ENCODE measurements at places on chromosomes 12 and 14. TPM values are rescaled to one million over a fixed set of nuclear protein-coding genes. Genes with fewer than 3 reads are reported as not detected.

DNA sequence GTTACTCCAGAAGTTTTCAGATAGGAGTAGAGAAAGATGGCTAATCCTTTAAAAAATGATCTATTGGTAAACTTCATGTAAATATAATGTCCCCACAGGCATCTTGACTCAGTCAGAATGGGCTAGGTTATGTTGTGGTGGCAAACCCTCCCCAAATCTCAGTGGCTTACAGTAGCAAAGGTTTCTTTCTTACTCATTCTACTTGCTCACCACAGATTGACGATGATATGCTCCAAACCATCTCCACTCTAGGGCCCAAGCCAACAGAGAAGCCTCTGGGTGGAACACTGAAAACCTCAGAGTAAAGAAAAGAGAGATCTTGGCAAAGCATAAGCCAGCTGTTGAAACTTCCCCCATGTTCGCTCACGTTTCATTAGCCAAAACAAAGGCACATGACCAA lies 146.4 kb downstream of the EMP1 start:
- H3K4me3 ChIP-seq = no peak overlapping the region
- no peak overlapping the region for H3K27ac ChIP-seq
- no peaks in the 10 kb centered on the region for H3K4me1 ChIP-seq
- H3K36me3 ChIP-seq = no peaks in the 10 kb centered on the region
- DNase-seq = no peak
- H3K27me3 ChIP-seq = peaks cover 26% of the 10 kb centered on the region

- H3K27ac ChIP-seq = no peak overlapping the region
- H3K4me3 ChIP-seq = no peak overlapping the region
- H3K36me3 ChIP-seq = no peaks in the 10 kb centered on the region
- no peaks in the 10 kb centered on the region for H3K27me3 ChIP-seq
Measured at GRCh38 chr12:65585648-65586602, 238.4 kb upstream of the HMGA2 start.

DNA sequence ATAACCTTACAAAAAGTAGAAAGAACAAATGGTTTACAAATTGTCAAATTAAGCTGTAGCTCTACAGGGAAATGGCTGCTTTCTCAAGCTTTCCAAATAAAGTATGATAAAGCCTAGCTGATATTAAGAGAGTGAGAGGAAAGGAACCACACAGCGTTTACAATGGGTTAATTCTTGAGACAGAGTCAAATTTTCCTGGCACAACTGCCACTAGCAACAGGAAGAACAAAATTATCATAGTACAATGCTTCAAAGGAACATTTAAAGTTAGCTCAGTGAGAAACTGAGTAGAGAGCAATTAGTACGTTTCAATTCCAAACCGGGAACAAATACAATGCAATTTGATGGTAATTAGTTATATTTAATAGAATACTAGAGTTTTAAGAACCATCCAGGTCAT lies 116.0 kb downstream of the PPP1R12A start:
- no peaks in the 10 kb centered on the region for H3K27me3 ChIP-seq
- H3K4me3 ChIP-seq = no peak overlapping the region
- H3K36me3 ChIP-seq = peaks cover 6% of the 10 kb centered on the region
- peaks cover 11% of the 10 kb centered on the region for H3K4me1 ChIP-seq
- H3K27ac ChIP-seq = peak overlapping the region; percentile 66
- DNase-seq = no peak

Gene TMEM30B
- total RNA-seq = 3.5 TPM

DNA sequence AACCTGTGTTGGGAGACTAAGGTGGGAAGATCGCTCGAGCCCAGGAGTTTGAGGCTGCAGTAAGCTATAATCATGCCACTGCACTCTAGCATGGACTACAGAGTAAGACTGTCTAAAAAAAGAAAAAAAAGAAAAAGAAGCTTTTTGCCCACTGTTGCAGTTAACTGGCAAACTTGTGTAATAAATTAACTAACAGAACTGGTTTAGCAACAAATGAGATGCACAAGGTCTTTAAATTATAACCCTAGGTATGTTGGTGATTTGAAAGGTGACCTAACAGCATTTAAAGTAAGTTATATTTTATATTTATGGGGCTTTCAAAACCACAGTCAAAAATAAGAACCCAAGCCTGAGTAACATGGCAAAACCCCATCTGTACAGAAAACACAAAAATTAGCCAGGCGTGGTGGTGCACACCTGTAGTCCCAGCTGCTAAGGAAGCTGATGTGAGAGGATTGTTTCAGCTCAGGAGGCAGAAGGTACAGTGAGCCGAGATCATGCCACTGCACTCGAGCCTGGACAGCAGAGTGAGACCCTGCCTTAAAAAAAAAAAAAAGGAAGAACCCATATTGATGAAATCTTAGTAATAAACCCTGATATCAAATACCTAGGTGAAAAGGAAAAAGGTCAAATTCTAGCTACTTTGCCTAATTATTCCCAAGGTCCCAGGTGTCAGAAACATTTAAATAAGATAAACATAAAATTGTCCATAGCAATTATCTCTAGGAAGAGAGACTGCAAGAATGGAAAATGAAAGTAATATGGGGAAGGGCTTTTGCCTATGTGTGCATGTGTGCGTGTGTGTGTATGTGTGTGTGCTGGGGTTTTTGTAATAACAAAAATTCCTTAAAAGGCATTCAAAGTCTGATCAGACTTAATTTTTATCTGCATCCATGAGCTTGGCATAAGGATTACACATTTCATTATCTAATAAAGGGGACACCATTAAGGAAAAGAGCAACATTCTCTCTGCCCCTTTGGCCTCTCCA lies 15.4 kb downstream of the SYNE2 start:
- peaks cover 39% of the 10 kb centered on the region for H3K4me1 ChIP-seq
- DNase-seq = no peak
- H3K4me3 ChIP-seq = peak overlapping the region; percentile 87
- peaks cover 5% of the 10 kb centered on the region for H3K36me3 ChIP-seq
- H3K27me3 ChIP-seq = no peaks in the 10 kb centered on the region

DNA sequence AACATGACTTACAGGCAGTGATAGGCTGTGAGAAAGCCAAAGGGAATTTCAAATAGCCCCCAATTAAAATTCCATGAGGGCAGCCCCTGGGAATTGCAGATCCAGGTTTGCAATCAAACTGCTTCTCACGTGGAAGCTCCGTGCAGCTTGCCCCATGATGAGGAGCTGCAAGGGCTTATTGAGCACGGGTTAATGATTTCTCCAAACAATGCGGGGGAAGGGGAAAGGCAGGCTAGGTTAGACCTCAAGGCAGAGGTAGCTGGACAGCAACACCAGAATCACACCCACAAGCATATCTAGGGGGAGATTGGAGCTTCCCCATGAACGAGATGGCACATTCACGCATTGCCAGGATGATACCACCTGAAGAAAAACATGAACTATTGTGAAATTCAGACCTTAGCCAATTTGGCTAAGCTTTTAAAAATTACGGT lies 5.0 kb upstream of the DUSP6 start:
- peaks cover 11% of the 10 kb centered on the region for H3K4me1 ChIP-seq
- H3K4me3 ChIP-seq = no peak overlapping the region
- peaks cover 4% of the 10 kb centered on the region for H3K27me3 ChIP-seq
- H3K36me3 ChIP-seq = no peaks in the 10 kb centered on the region
- no peak for DNase-seq

Gene SLC25A21
- not detected for total RNA-seq

Gene BCAT1
- 1.6 TPM for total RNA-seq

GRCh38 chr12:66596199-66596598 lies 82.7 kb downstream of the GRIP1 start:
- no peaks in the 10 kb centered on the region for H3K4me1 ChIP-seq
- no peak for DNase-seq
- no peak overlapping the region for H3K27ac ChIP-seq

Gene AEBP2
- total RNA-seq = 50.0 TPM

GRCh38 chr12:121217063-121217462 lies 7.1 kb downstream of the P2RX4 start:
- H3K4me3 ChIP-seq = peak overlapping the region; percentile 45
- H3K27me3 ChIP-seq = no peaks in the 10 kb centered on the region
- peaks cover 27% of the 10 kb centered on the region for H3K4me1 ChIP-seq

DNA sequence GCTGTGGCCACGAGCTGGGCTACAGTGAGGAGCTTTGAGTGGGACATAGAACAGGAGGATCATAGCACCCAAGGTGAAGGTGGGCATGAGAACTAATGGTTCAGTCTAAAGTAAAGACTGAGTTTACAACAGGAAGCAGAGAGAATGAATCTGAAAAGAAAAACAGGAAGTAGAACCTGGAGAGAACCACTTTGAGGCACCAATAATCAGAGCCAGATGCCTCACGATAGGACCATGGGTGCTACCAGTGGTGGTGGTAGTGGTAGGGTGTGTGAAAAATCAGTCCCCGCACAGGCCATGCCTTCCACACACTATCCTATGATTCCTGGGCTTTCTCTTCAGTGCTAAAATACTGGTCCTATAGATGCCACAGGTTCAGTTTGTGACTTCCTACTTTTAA lies 293.6 kb downstream of the AKAP6 start:
- H3K27ac ChIP-seq = no peak overlapping the region
- no peak overlapping the region for H3K4me3 ChIP-seq
- peaks cover 3% of the 10 kb centered on the region for H3K4me1 ChIP-seq
- H3K36me3 ChIP-seq = no peaks in the 10 kb centered on the region
- peaks cover 15% of the 10 kb centered on the region for H3K27me3 ChIP-seq

Gene SLC16A7
- 37.8 TPM for total RNA-seq

GRCh38 chr12:71440763-71441748 lies 1.5 kb downstream of the LGR5 start:
- H3K27ac ChIP-seq = peak overlapping the region; percentile 84
- H3K4me1 ChIP-seq = peaks cover 10% of the 10 kb centered on the region
- H3K4me3 ChIP-seq = peak overlapping the region; percentile 80
- H3K27me3 ChIP-seq = peaks cover 56% of the 10 kb centered on the region
- H3K36me3 ChIP-seq = no peaks in the 10 kb centered on the region

Gene CLMN
- 0.26 TPM for total RNA-seq

- H3K4me3 ChIP-seq = no peak overlapping the region
- H3K27ac ChIP-seq = no peak overlapping the region
- no peaks in the 10 kb centered on the region for H3K36me3 ChIP-seq
- no peaks in the 10 kb centered on the region for H3K27me3 ChIP-seq
Measured at GRCh38 chr14:22478247-22478646, 110.8 kb downstream of the DAD1 start.

DNA sequence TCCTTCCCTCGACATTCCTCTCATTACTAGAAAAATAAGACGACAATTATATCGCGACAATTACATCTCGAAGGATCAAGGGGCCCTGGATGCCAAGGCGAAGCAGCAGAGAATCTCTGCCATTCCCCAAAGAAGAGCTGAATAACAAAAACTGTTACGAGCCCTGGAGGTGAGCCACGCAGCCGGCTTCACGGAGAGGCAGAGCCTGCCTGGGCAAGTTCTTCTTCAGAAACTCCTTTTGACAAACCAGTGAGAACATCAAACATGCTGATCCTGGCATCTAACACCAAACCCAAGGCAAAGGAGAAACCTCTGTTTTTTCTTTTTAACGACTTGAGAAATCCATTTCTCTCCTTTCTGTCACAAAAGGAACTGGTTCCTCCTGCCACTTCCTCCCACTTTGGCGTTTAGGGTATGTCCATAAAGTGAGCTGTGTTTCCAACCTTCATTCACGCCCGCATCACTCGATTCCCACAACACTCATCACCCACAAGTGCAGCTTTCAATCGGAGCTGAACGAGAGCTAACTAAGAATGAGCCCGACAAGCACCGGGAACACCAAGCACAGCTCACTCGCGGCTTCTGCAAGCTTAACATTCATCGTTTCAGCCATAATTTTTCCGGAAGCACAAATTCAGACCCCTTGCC lies 21.5 kb downstream of the CCDC88C start:
- peak overlapping the region; percentile 99 for H3K27ac ChIP-seq
- H3K4me3 ChIP-seq = peak overlapping the region; percentile 98

DNA sequence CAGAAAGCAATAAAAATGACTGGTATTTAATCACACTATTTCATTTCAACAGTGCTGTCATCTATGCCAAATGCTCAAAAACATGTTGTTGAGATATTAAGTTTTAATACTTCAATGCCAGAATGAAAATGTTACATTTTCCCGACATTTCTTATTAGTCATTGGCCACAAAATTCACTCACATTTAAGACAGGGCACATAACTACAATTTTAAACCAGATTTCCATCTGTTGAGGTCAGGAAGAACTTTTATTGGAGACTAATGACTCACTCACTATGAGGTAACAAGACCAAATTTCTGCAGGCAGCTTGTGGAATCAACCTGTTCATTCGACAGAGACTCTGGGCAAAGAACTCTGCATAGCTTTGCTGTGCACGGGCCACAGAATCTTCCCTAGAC lies 36.8 kb downstream of the PPTC7 start:
- DNase-seq = no peak
- peak overlapping the region; percentile 54 for H3K27ac ChIP-seq
- H3K4me1 ChIP-seq = peaks cover 23% of the 10 kb centered on the region
- H3K4me3 ChIP-seq = no peak overlapping the region
- H3K36me3 ChIP-seq = no peaks in the 10 kb centered on the region
- H3K27me3 ChIP-seq = no peaks in the 10 kb centered on the region

Gene SYCP3
- 0.47 TPM for total RNA-seq

- no peak overlapping the region for H3K4me3 ChIP-seq
- DNase-seq = no peak
- no peaks in the 10 kb centered on the region for H3K27me3 ChIP-seq
- no peak overlapping the region for H3K27ac ChIP-seq
- H3K36me3 ChIP-seq = no peaks in the 10 kb centered on the region
Measured at GRCh38 chr14:86539361-86540070, 1009.6 kb downstream of the FLRT2 start.

DNA sequence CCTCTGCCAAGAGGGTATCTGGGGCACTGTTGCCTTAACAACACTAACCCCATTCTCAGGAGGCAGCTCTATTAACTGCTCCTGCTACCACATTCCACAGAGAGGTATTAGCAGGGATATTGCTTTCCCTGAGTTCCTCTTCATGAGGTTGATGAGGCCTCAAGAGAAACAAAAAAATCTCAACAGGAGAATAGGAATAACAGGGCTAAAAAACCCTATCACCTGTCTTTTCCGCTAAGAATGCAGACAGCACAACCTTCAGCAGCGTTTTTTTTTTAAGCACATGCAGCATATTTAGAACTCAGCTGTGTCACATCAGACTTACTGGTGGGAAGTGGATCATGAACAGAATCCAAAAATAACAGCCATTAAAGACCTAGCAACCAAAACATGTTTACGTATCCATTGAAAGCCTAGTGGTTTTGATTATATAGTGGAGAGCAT lies 29.2 kb downstream of the ATF7 start:
- H3K27ac ChIP-seq = no peak overlapping the region
- H3K27me3 ChIP-seq = no peaks in the 10 kb centered on the region
- no peaks in the 10 kb centered on the region for H3K36me3 ChIP-seq

Gene OASL
- total RNA-seq = 30.3 TPM

Gene RNASE7
- not detected for total RNA-seq

Gene FAM186B
- total RNA-seq = 0.37 TPM

DNA sequence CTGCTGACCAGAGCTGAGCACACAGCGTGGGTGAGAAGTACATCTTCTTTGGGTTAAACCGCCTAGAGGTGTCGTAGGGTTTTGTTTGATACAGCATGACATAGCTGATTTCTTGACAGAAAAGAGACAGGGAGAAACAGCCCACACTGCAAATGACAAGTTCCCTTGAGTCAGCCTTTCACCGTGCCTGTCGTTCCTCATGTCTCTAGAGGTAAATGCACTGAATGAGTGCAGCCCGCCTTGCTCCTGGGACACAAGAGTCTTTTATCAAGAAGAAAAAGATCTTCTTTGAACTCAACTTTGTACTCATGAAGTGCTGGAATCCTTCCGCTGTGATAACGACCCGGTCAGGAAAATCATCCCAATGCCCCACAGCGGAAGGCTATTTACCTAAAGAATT lies 77.6 kb downstream of the TMEM132D start:
- H3K36me3 ChIP-seq = no peaks in the 10 kb centered on the region
- no peak for DNase-seq
- H3K4me1 ChIP-seq = no peaks in the 10 kb centered on the region
- H3K27ac ChIP-seq = no peak overlapping the region
- no peak overlapping the region for H3K4me3 ChIP-seq
- H3K27me3 ChIP-seq = no peaks in the 10 kb centered on the region

GRCh38 chr12:25960961-25961360 lies 2.5 kb downstream of the RASSF8 start:
- H3K27me3 ChIP-seq = peaks cover 80% of the 10 kb centered on the region
- H3K4me1 ChIP-seq = peaks cover 13% of the 10 kb centered on the region
- no peak for DNase-seq
- H3K27ac ChIP-seq = no peak overlapping the region
- peaks cover 2% of the 10 kb centered on the region for H3K36me3 ChIP-seq

Gene P2RX2
- not detected for total RNA-seq

All from T-helper 17 cell (primary cell).